Right forelimb (tissue), 1 donor: ENCODE measurements at places on chromosomes 6 and 20.

DNA sequence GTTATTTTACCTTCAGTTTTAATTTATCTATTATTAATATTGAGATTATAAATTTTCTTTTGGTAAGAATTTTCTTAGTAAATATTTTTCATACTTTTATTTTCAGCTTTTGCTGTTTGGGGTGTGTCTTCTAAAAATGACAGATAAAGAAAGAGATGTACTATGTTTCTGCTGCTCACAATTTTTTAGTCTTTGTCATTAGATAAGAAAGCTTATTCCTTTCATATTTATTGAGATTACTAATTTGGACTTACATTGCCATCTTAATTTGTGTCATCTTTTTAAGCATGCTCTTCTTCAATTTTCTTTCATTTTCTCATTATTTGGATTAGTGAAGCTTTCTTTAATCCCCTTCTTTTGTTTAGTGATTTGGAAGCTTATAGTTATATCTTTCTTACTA is 13.6 kb upstream of the PHACTR2 start:
- no peak for DNase-seq

GRCh38 chr6:6569096-6569810 is 19.3 kb upstream of the LY86 start:
- no peak for DNase-seq

DNA sequence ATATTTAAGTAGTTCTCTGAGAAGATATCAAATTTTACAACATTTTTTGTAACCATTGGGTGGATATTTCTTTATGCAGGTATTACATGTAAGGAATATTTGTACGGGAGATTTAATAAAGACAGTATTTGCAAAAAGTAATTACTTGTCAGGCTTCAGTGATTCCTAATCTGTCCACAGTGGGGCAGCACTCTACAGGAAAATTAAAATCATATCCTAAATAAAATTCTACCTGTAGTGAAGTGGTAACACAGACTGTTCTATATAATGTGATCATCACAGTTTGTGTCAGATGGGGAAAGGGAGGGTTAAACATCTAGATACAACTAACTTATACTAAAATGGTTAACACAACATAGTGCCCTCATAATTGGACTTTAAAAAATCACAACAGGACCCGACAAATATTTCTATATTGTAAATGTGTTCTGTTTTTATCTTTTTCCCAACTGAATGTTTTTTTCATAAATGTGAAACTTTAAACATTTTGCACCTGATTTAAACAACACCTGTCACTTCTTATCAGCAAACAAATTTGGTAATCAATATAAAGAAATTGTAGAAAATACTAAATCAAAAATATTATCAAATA is 145.6 kb upstream of the MANEA start:
- DNase-seq = no peak

GRCh38 chr20:8557711-8558110 is 425.6 kb downstream of the PLCB1 start:
- DNase-seq = no peak

DNA sequence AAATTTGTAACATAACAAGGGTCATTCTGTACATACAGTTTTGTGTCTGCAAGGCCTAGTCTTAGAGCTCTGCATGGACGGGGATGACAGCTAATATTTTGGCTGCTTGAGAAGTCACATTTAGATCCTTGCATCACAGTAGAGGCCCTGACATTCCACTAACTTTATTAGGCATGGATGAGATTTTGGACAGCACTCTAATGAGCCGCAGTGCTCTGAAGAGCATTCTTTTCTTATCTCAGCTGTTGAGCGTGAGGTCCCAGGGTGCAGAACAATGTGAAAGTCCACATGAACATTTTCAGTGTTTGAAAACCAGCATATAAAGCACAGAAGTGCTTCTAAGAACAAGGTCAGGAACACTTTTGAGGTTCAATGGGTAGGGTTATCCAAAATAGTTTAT is 58.9 kb downstream of the IPCEF1 start:
- DNase-seq = no peak

GRCh38 chr6:46867411-46867810 is 54.3 kb downstream of the ADGRF5 start:
- no peak for DNase-seq

DNA sequence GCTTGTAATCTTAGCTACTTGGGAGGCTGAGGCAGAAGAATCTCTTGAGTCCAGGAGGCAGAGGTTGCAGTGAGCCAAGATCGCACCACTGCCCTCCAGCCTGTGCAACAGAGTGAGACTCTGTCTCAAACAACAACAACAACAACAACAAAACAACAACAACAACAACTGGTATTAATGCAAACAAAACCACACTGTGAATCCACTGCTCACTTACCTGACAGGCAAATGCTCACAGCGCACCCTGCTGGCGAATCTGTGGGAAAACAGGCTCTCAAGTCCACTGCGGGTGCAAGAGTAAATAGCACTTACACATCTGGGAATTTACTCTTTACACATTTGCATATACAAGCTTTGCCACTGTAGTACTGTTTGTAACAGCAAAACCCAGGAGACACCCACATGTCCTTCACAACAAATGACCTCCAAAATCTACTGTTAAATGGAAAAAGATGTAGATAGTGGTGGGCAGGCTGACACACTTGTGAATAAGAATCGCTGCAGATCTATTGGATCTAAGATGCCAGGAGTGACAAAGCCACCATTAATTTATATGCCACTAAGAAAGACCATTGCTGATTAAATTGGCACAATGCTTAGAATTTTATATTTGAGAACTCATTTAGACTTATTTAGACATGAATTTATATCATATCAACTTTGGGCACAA is 29.3 kb downstream of the NSFL1C start:
- no peak for DNase-seq

DNA sequence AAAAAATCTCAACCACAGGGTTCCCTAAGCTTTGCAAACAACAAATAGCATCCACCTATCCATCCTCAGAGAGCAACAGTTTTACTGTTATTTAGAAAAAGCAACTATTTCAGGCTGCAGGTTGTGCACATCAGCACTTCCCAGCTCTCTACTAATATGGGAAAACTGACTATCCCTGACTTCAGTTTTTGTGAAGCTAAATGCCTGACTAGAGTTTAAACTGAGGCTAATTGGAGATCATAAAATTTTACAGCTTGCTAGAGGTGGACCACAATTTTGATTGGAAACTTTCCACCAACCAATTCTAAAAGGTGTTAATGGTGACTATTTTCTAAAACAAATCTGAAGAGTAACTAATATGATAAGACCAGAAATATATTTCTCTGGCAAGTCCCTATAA is 36.9 kb downstream of the HLA-DMB start:
- DNase-seq = no peak

DNA sequence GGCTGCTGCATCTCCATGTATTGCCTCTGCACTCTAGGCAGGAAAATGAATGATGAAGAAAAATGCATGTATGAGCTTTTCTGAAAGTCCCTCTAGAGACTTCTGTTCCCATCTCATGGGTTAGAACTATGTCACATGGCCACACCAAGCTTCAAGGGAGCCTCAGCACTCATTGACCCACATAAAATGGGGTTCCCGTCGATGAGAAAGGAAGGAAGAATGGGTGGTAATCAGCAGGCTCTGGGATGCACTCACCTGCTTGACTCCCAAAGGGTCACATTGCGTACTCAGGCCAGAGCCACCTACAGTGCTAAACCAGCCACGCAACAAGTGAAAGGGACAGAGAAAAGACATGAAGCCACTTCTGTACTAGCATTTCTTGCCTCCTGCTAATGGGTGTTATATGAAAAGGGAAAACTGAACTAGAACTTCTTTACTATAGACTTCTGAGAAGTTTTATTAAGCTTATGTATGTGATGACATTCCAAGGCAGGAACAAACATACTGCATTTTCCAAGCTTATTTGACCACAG is 95.8 kb upstream of the GCM1 start:
- no peak for DNase-seq

GRCh38 chr20:58697201-58697866 is 4.7 kb downstream of the NPEPL1 start:
- peak; percentile 29 for DNase-seq

- DNase-seq = no peak
These were observed 11.4 kb downstream of the SLC2A4RG start for GRCh38 chr20:63750807-63751470.

- no peak for DNase-seq
These were observed 8.5 kb downstream of the HSPA1B start for GRCh38 chr6:31836047-31836473.

- DNase-seq = no peak
These were observed 58.9 kb downstream of the RREB1 start for GRCh38 chr6:7166410-7167293.

DNA sequence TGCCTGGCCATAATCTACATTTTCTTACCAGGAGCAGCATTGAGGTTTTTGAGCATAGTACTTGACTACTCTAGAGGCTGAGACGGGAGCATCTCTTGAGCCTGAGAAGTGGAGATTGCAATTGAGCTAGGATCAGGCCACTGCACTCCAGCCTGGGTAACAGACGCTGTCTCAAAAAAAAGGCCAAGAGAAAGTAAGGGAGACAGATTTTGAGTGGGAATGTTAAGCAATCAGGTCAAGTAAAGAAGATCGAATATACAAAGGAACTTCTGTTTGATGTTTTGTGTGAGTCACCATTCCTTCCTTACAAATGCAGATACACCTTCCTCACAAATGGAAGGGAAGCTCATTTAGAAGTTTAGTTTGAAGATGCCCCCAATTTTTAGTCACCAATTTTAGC is 4.4 kb downstream of the PNRC1 start:
- no peak for DNase-seq

GRCh38 chr6:101163611-101164010 is 229.9 kb upstream of the GRIK2 start:
- DNase-seq = no peak

- no peak for DNase-seq
These were observed 40.5 kb upstream of the BHLHE23 start for GRCh38 chr20:63047267-63047666.

GRCh38 chr20:32737371-32738223 is 5.7 kb downstream of the COMMD7 start:
- no peak for DNase-seq

- no peak for DNase-seq
These were observed 828.8 kb upstream of the GJE1 start for GRCh38 chr6:141303907-141304306.

GRCh38 chr6:85396159-85396808 is 53.6 kb upstream of the NT5E start:
- DNase-seq = no peak

DNA sequence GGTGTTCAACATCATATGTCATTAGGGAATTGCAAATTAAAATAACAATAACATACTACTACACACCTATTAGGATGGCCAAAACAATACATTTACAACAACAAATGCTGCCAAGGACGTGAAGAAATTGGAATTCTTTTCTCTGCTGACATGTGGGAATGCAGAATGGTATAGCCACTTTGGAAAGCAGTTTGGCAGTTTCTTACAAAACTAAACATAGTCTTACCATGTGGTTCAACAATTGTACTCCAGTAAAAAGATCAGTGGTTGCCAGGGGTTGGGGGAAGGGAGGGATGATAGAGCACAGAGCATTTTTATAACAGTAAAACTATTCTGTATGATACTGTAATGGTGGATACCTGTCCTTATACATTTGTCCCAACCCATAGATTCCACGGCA is 12.3 kb upstream of the CFAP206 start:
- no peak for DNase-seq

GRCh38 chr6:101931766-101932165 is 538.3 kb downstream of the GRIK2 start:
- no peak for DNase-seq

DNA sequence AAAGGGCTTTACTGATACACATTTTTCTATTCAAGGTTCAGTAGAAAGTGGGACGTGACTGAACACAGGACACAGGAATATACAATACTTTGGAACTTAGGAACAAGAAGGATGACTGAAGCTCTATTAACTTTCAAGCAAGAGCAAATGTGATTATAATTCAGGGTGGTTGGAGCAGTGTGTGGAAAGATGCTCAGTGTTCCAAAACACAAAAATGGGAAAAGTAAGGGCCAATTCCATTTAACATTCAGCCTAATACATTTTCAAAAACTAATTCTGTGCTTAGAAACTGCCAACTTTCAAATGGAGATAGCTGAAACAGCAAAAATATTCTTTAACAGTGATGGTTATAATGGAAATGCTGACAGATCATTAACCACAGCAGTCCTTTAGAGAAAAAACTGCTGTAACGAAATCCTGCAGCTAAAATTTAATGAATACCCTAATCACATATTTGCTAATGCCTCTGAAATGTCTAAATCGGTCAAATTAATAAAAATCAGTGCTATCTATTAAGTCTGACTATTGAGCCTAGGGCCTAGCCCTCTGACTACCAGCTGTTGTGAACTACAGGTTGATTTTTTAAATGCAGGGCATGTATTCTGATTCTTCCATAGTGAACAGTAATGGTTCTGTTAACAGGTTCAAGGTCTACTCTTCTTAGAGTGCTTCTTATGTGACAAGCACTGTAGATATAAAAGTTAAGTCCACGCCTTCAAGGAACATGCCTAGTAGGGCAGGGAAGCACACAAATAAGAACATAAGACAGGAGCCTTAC is 45.9 kb downstream of the RARS2 start:
- DNase-seq = no peak

DNA sequence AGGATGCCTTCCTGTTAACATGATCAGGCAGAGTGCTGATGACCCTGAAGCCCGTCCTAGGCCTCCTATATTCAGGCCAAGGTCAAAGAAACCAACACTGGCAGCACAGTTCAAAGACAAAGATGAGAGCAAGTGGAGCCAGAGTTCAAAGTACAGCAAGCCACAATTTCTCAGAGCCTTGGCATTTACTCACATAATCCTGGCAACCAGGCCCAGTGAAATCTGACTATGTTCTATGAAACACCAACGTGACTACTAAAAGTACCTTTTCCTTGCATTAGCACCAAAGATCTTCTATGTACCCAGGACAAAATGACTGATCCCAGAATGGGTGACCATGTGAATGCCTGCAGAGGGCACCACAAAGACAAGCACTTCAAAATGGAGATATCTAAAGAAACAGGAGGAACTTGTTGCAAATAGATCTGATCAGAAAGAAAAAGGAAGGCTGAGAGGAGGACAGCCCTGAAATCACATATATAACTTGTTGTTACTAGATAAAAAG is 3.9 kb downstream of the NFS1 start:
- no peak for DNase-seq

DNA sequence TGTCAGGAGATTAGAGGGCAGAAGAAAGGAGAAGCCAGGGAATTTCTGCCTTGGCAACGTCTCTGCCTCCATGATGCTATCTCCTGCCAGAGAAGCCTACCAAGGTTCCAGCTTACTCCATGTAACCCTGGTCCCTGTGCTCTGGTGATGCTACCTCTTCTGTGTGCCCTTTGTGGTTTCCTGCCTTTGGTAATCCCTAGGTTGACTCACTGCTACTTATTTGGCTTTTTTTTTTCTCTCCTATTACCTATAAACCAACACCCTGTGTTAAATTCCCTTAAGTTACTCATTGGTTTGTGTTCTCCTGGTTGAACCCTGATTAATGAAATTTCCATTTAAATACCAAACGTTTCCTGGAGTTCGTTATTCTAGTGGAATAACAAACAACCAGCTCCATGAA is 527.8 kb upstream of the FLRT3 start:
- no peak for DNase-seq

- DNase-seq = no peak
These were observed 25.6 kb upstream of the NOX3 start for GRCh38 chr6:155481215-155481614.

GRCh38 chr20:60011512-60012507 is 53.6 kb downstream of the CDH26 start:
- DNase-seq = peak; percentile 68
